CD4-positive, alpha-beta T cell treated with Interleukin-21 for 1 hour (primary cell): ENCODE measurements at places on chromosomes 12 and 14.

GRCh38 chr12:29983851-29984250 lies 200.1 kb upstream of the TMTC1 start:
- DNase-seq: no peak

GRCh38 chr12:116273813-116274550 lies 3.5 kb downstream of the MED13L start:
- no peak for DNase-seq

DNA sequence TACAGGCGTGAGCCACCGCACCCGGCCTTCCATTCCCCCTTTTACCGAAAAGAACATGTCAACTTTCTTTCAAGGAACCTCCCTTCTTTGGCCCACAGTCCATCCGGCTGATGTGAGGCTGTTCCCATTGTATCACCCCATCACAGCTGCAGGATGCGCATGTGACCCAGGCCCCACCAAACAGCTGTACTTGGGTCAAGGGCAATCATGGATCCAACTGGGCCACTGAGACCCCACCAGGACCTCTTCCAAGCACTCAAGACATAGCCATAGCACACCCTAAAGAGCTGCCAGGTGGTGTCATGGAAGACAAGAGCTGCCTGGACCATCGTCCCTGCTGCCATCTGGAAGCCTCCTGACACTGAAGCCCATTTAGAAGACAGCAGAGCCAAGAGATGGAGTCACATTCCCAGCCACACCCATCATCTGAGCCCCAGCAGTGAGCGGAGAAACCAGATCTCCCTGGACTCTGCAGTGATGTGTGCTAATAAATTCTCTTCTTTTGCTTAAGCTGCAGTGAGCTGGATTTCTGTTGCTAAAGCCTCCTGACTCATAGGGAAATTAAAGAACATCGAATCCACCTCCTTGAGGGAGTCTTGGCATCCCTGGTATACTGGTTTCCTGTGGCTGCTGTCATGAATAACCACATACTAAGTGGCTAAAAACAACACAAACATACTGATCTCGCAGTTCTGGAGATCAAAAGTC lies 105.6 kb downstream of the KSR2 start:
- no peak for DNase-seq

- peak; percentile 44 for DNase-seq
Measured at GRCh38 chr12:70049596-70050360, 193.5 kb upstream of the CNOT2 start.

DNA sequence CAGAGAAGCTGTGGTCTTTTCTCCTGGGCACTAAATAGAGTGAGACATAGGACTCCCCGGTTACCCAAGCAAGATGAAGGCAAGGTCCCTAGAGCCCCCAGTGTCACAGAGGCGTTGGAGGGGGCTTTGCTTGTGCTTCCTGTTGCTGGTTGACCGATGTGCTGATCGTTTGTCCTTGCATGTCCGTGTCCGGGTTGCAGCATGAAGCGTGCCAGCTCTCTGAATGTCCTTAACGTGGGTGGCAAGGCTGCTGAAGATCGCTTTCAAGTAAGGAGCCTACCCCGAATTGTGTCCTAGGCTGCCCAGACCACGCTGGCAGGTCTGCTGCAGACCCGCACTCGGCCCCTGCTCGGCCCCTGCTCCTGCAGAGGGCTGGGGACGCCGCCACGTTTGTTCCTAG lies 23.1 kb downstream of the XRCC3 start:
- DNase-seq: no peak

DNA sequence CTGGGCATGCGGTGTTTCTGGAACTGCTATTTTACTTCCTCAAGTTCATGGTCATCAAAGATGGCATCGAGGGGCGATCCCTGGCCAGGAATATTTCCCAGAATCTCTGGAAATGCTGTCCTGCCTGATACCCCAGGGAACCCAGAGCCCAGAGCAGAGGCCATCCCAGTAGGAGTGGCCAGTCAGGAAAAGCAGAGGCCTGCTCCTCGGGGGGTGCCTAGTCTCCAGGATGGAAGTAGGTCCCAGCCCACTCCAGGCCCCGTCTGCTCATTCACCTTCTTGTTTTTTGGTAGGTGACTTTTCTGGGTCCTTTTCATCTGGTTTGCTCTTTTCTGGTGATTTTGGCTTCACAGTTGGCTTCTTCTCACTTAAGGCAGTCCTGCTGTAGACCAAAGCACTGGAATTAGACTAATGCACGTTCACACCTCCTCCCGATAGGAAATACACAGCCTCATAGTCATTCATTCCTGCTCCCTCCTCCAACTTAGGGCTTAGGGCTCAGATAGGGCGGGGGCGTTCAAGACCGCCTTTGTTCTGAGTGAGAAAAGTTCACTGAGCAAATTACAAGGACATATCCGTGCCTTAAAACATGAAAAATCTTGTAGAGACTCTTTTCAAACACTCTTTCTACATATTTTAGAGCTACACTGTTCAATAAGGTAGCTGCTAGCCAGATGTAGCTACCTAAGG lies 51.1 kb downstream of the TRAFD1 start:
- no peak for DNase-seq

- DNase-seq: no peak
Measured at GRCh38 chr12:4918950-4919660, 9.4 kb downstream of the KCNA1 start.

GRCh38 chr12:98916106-98916505 lies 271.0 kb downstream of the APAF1 start:
- DNase-seq: no peak

GRCh38 chr12:105960319-105961083 lies 178.3 kb downstream of the NUAK1 start:
- no peak for DNase-seq

GRCh38 chr12:61765926-61766325 lies 494.3 kb upstream of the USP15 start:
- no peak for DNase-seq

DNA sequence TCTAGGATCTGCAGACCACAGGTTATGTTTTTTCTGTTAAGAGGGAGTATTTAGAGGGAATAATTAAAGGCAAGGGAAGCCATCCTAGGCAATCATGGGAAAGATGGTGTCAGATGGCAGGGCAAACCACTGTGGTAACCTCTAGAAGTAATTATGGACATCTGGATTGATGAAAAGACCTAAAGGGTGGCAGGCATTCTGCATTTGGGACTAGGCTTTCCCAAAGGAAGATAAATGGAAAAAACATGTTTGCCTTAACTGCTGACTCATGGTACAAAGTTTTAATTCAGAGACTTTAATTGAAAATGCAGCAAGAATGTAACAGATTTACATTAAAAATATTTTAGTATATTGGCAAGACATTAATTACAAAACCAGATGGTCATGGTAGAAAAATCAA lies 88.1 kb downstream of the TMEM30B start:
- DNase-seq: no peak

GRCh38 chr12:91056488-91056887 lies 1.3 kb downstream of the KERA start:
- DNase-seq: no peak

DNA sequence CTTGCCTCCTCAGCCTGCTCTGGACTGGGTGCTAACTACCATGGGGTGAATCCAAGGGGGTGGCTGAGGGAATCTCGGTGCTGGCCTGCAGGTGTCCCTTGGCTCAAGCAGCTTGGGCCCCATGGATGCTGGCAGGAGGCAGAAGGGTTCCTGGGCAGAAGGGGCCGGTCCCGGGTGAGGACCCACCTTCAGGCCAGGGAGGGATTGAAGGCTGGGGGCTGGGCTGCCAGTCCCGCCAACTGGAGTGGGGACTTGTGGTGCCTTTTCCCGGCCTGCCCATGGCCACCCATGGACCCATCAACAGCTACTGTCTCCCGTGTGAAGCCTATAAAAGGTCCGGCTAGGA lies 550.1 kb downstream of the SLC6A15 start:
- no peak for DNase-seq

DNA sequence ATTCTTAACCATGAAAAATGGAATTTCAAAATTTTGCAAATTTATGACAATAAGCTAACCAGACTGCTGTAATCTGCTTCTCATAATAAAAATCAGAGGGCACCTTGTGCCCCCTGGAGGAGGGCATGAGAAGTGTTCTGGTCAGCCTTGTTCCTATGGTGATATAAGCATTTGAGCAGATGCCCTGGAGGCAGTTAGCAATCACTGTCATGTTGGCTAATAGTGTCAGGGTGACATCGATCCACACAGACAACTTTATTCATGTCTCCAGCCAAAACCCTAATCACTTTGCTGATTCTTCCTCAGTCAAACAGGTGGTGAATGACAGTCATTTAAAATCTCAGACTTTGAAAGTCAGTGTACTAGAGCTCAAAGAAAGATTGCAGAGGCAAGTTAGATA lies 943.0 kb downstream of the GALC start:
- no peak for DNase-seq

DNA sequence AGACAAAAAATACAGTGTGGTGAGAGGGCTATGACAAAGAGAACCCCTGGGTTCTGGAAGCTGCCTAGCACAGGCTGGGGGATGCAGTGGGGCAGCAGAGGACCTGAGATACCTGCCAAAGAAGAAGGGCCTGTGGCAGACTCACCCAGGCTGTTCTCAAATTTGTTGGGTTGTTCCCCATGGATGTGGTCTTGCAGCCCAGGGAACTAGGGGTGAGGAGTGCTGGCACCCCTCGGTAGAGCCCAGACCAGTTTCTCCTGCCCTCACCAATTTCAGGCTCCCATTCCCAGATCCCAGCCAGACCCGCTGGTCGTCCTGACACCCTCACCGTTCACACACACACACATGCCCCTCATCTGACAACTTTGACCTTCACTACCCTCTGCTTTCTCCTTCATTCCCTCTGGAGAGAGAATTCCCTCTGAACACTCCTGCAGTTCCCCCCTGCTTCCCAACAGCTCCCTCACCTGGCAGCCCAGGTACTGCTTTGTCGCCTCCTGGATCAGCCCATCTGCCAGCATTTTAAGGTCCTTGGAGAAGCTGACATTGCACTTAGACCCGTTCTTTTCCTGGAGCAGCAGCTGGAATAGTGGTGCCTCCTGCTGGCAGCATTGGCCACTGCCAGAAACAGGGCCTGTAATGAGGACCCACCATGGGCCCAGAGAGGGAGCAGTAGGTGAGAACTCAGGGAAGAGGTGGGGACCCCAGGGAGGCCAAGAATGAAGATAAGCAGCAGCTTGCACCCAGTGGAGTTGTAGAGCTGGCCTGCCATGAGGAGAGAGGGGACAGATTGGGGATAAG lies 5.9 kb upstream of the GDF11 start:
- peak; percentile 70 for DNase-seq

DNA sequence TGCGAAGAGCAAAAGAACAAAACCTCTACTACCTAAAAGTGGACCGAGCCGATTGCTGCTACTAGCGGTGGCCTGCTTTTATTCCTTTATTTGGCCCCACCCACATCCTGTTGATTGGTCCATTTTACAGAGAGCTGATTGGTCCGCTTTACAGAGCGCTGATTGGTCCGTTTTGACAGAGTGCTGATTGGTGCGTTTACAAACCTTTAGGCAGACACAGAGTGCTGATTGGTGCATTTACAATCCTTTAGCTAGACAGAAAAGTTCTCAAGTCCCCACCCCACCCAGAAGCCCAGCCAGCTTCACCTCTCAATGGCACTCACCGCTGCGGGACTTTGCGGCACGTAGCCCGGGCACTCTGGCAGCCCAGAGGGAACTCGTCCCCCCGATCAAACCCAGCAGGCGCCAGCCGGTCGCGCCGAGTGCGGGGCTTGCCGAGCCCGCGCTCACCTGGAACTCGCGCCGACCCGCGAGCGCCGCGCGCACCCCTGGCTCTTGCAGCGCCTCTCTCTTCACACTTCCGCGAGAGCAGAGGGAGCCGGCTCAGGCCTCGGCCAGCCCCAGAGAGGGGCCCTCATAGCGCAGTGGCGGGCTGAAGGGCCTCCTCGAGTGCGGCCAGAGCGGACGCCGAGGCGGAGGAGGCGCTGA lies 8.7 kb upstream of the FGD4 start:
- DNase-seq: peak; percentile 21

DNA sequence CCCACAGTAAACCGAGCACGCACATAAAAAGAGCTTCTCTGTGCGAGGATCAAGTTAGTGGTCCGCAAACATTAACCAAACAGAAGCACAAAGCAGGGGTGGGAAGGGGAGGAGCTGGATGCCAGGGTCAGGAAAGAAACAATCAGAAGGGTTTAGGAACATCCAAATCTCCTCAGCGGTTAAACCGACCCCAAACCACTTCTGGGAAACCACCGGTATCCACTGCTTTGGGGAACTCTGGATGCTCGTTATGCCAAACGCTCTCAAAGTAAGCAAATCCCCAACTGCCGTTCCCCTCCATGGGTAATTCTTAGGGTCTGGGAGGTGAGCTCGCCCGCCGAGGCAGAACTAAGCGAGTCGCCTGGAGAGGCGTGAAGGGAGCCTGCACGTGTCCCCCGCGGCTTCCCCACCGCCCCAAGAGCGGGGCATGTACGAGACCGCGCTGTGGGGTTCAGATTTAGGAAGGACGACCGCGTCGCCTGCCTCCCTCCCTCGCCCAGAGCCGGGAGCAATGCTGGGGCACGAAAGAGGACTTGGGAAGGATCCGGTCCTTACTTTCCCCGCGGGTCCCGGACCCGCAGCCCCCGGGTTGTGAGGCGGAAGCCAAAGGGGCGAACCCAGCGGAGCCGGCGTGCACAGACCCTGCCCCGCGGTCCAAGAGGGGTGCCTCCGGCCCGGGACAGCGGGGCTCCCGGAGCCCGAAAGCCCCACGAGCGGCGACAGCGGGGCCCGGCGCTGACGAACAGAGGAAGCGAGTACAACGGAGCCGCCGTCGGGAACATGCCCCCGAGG lies 711 bp downstream of the SBNO1 start:
- peak; percentile 18 for DNase-seq

- no peak for DNase-seq
Measured at GRCh38 chr12:23887055-23887835, 62.2 kb downstream of the SOX5 start.

DNA sequence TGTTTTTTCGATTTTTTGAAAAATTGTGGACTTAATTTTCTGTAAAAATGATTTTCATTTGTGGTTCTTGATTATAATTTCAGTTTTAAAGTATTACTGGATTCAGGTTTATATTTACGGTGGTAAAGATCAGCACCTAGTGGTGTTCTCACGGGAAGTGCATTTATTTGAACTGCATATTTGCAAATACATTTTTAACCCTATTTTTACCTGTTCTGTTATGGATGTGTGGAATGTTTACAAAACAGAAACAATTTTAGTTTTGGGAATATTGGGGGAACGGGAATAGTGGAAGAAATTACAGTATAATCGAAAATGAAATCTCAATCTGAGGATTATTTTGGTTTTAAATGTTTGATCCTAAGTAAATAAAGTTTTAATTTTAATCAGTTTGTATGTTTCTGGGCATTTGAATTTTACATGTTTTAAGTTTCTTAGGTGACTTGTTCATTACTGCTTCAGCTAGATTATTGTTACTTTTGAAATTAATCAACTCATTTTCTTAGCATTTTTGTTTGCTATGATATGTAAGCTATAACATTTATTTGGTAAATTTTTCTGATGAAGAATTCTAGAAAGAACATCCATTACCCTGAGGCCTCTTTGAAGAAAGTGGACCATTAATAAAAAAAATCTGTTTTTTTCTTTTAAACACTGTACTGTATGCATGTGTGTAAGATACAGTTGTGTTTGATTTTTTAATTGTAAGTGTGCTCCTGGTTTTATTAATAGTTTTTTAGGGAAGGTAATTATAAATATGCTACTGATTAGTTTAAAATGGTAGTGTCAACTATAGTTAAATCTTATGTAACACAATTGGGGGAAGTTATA lies 942 bp downstream of the ATF7IP start:
- peak; percentile 64 for DNase-seq
